ENCODE measurements at places on chromosomes 7 and 10.

DNA sequence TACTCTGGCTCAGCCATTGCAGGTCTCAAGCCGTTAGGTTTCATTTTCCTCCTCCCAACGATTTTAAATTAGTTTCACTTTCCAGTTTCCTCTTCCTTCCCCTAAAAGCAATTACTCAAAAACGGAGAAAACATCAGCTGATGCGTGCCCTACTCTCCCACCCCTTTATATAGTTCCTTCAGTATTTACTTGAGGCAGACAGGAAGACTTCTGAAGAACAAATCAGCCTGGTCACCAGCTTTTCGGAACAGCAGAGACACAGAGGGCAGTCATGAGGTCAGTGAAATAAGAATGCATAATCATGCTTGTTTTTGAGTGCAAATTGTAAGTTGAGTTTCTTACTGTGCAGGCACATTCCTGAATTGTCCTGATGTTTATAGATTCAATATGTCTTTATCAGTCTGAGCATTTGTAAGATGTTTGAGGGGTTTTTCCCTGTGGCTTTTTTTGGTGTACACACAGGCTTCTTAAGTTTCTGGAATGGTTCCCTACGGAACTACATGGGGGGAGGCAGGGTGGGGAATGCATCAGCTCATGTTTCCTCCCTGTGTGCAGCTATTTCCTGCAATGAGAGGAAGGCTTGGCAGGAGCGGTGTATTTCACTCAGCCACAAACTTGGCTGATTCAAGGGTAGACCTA is at the start of gene IFIT3:
Gene IFIT3, plus strand, starts transcription at position 195 of the 639 bp plus-strand sequence. Its CDS starts 77 bp downstream, at position 272.
- peak; percentile 89 for DNase-seq

- no peak for DNase-seq
Observed at GRCh38 chr10:78481842-78482241, 448.2 kb downstream of the RPS24 start.

DNA sequence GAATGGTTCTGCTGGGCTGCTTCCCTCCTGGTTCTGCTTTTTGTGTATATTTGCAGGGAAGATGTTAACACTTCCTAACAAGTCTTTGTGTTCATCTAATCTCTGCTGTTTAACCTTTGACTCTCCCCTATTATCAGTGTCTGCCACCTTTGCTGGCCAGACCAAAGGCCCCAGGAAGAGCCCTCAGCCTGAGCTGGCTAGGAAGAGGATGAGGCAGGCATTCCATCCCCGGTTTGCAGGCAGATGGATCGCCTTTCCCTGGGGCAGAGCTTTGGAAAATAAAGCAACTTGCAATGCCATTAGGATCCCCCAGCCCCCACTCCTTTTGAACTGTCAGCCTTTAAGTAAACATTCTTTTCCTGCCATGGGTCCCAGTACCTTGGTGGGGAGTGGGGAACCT is 19.0 kb downstream of the DPCD start:
- no peak for DNase-seq

GRCh38 chr7:26147030-26147429 is 5.0 kb upstream of the NFE2L3 start:
- no peak for DNase-seq

- DNase-seq = no peak
Observed at GRCh38 chr7:108415821-108416536, 40.3 kb downstream of the NRCAM start.
